ENCODE measurements at places on chromosomes 11 and 22.

- no peak for DNase-seq
These were observed 61.1 kb downstream of the OSBP2 start for GRCh38 chr22:30755759-30756124.

DNA sequence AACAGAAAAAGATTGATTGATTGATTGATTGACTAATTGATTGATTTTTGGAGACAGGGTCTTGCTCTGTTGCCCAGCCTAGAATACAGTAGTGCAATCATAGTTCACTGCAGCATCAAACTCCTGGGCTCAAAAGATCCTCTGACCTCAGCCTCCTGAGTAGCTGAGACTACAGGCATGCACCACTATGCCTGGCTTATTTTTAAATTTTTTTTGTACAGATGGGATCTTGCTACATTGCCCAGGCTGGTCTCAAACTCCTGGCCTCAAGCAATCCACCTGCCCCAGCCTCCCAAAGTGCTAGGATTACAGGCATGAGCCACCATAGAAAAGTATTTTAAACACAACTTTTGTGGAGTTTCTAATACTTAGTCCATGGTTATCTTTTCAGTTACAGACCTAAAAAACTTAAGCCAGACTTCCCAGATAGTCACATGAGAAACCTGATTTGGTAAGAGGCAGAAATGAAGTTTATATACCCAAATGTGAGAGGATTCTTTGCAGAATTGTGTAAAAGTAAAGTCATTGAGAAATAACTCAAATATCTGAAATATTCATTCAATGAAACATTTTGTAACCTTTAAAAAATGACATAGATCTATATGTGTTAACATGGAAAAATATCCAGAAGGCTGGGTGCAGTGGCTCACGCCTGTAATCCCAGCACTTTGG, 186.5 kb downstream of the SWAP70 start:
- no peak for DNase-seq

DNA sequence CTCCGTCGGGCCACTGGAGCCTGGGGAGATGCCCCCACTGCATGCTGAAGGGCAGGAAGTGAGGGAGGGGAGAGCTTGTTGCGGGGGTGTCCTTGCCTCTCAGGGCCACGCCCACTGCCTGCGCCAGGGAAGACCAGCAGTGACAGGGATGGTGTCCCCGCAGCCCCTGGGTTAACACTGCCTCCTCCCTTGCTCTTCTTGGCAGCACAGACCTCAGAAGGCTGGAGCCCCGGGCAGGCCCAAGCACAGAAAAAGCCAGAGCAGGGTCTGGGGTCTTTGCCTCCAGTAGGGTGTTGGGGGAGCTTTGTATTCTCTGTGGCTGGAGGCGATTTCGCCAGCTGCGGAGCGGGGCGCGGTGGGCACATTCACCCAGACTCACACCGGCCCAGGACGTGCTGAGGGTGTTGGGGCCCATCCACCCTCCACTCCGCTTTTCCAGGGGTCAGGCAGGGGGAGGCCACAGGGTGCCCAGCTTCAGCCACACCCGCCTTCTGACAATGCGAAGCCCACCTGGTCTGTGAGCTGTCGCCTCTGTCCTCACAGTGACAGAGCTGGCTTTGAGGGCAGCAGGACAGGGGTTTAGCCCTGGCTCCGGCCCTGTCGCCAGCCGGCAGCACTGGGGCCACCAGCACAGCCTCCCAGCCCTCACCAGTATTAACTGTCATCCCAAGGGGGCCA, 83.7 kb downstream of the CDKN1C start:
- DNase-seq: no peak

GRCh38 chr11:126499131-126499752, 143.8 kb downstream of the ST3GAL4 start:
- no peak for DNase-seq

DNA sequence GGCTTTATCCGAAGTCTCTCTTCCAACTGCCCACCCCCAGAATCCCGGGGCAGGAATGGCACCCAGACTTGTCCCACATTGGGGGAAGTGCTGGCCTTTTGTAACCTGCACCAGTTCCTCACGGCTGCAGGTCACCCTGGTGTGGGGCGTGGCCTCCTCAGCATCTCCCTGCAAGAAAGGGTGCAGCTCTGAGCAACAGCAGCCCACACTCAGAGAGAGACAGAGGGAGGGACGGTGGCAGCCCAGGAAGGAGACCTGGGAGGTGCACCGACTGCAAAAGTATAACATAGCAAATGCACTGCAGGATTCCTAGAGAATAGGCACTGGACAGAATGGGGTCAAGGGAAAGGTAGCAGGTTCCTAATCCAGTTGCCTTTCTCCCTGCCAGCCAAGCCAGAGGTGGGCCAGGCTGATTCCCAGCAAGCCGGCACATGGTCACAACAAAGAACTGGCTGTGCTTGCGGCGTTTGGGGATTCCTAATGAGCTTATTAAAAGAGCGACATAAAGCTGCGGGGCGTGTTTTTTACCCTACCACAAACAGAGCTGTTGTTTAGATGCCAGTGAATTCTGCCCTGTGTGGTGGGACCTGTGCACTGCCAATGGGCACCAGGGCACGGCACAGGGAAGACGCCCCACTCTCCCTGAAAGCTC, 18.2 kb upstream of the IGSF9B start:
- DNase-seq: no peak

GRCh38 chr11:43516316-43516850, 157.7 kb downstream of the TTC17 start:
- DNase-seq: no peak

- DNase-seq: no peak
These were observed 2.1 kb downstream of the MED15 start for GRCh38 chr22:20509344-20510047.

GRCh38 chr11:16365581-16366228, 9.4 kb upstream of the SOX6 start:
- DNase-seq: no peak

All from DMS 273 treated with DMSO at 0.1 percent for 48 hours (cell line).